CD4-positive, alpha-beta T cell treated with Interleukin-17A for 1 hour (primary cell): ENCODE measurements at places on chromosomes 2 and 18.
A peak's percentile ranks its signal among the peaks of the same experiment; 100 is the strongest.

DNA sequence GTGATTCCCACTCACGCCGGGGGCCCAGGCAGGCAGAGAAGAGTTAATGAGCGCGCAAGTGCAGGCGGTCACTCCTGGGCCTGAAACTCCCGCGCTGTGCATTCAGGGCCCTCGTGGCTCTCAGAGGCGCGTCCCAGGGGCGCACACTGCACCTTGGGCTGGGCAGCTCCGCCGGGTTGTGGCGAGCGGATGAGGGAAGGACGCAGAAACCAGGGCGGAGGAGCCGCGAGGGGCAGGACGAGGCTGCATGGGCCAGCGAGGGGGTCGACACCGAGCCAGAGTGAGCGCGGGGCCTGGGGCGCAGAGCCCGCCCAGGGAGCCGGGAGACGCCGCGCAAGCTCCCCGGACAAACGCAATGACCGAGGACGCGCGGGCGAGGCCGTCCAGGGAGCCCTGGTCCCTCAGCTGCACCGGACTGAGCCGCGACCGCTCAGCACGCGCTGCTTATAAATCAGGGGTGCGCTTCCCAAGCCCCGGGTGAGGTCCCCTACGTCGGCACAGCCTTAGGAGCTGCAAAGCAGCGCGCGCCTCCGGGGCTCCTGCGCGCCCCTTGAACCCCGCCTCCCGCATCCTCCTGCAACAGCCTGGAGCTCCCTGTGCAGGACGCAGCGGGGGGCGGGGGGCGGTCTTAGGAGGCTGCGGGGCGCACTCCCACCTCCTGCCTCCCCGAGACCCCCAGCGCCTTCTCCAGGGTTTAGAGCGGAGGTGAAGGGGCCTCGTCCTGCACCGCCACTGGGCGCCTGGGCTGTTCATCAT is 180.2 kb upstream of the ALKAL2 start:
- DNase-seq, result no peak

- no peak for DNase-seq
These were observed 83.2 kb downstream of the THNSL2 start for GRCh38 chr2:88253375-88253774.

DNA sequence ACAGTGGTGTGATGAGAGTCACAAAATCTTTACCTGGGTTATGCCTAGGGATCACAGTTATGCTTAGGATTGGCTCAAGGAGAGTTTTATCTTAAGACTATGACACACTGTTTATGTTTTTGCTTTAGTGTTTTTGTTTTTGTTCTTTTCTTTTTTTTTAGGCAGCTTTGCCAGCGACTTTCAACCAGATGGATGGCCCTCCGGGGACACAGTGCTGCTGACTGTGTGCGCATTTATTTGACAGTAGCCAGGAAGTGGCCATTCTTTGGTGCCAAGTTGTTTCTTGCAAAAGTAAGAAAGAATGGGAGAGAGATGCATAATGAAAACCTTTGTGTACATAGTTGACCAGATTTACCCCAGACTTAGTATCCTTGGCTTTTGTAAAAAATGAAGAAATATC is 15.1 kb upstream of the DYNC2LI1 start:
- DNase-seq, result no peak

DNA sequence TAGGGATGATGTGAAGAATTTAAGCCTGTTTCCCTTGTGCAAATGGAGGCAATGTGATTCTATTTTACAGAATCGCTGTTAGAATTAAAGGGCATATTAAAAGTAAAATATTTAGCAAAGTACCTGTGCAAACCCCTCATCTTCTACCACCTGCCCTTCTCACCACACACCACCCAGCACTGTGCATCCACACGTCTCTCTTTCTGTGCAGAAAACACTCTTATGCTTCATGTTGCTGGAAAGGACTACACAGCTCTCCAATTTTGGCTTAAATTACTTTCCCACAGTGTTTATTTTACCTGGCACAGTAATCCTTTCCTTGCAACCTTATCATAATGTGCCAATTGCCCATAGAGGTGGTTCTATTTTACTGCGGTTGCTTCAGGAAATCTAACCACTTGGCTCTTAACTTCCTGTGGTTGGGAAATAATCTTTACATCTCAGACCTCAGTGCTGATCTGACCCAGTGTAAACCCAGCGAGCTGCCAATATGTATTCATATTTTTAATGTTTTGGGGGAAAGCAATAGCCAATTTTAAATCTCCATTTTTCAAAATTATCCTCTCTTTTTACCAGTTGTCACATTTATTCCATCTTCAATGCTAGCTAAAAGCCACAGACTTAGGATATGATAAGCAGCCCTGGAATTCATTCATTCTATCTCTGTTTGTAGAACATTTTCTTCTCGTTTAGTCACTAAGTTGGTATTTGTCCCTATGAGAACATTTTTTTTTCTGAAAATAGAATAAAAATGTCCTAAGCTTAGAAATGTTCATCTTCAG is 250.9 kb downstream of the DSEL start:
- peak; percentile 37 for DNase-seq

GRCh38 chr2:126970583-126970982 is 71.9 kb downstream of the TEX51 start:
- DNase-seq, result no peak

GRCh38 chr2:57549642-57550102 is 496.9 kb upstream of the VRK2 start:
- DNase-seq, result no peak

DNA sequence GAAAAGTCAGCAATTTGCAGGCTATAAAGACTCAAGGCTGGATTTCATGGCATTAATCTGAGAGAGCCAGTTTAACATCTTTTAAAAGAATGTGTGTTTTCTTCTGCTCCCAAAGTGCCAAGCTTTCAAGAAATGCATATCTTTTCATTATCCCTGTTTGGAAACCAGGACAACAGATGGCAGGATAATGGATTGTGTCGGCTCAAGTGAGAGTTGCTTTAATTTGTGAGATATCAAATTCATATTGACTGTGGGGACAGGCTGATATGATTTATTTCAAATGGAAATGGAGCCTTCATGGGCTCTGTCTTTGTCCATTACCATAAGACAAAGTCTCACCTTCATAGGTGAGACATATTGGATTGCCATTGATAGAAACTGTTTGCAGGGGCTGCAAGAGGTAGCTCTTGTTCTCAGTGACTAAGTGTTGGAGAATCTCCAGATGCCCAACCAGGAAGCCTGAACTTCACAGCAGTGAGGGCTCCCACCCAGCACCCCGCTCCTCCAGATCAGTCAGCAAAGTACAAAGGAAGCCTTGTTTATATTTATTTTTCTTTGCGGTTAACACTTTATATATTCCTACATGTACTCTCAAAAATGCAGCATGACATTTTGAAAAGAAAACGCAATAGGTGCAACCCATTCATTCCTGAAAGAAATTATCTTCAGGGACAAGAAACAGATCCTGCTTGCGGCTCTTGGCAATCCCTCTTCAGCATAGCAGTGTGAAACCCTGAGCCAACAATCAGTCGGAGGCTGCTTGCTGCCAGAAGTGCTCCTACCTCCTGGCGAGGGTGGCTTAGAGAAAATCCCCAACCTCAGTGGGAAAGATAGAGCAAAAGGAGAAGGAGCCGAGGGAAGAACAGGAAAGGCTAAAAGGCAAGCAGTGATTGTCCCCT is 65.8 kb upstream of the ATL2 start:
- no peak for DNase-seq

DNA sequence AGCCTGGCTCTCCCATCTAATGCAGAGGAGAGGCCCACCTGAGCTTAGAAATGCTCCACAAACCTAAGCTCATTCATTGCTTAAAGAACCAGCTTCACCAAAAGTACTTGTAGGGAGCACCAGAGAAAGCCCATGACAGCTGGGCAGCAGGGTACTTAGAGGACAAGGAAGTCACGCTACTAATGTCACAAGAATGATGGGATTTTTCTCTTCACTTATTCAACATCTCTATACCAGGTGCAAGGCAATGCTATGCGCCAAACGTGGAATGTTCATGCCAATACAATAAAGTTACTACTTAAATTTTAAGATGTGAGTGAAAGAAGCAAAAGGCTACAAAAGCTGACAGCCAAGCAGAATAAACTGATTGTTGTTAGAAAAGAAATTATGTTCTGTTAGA is 36.0 kb downstream of the LONRF2 start:
- DNase-seq, result no peak

DNA sequence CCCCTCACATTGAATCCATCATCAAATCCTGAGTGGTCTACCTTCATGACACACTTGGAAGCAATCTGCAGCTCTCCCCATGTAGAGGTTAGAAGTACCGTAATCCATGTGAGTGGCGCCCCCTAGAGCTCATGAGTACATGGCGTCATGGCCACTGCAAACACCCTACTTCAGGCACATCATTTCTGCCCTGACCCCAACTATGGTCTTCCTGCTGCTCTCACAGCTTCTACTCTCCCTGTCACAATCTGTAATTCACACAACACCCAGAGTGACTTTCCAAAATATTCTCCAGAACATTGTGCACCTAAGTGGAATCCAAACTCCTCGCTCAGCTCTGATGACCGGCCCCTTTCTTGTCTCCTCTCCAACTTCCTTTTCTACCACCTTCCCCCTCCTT is 141.9 kb downstream of the ANKRD44 start:
- DNase-seq, result peak; percentile 66

DNA sequence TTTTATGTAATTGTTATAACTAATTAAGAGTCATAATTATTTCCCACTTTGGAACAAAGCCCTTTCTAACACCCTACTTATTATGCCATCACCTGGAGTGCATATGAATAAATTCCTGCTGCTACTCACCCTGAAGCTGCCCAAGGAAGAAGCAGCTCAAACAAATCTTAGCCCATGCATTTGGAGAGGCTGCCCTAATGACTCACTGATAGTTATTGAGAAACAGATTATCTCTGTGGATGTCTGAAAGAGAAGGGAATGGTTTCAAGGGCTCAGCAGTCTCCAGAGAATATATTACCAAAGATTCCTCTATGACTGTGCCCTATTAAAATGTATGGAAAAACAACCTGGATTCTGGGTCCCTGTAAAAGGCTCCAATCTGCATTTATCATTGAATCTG is 81.0 kb downstream of the GPR39 start:
- no peak for DNase-seq

DNA sequence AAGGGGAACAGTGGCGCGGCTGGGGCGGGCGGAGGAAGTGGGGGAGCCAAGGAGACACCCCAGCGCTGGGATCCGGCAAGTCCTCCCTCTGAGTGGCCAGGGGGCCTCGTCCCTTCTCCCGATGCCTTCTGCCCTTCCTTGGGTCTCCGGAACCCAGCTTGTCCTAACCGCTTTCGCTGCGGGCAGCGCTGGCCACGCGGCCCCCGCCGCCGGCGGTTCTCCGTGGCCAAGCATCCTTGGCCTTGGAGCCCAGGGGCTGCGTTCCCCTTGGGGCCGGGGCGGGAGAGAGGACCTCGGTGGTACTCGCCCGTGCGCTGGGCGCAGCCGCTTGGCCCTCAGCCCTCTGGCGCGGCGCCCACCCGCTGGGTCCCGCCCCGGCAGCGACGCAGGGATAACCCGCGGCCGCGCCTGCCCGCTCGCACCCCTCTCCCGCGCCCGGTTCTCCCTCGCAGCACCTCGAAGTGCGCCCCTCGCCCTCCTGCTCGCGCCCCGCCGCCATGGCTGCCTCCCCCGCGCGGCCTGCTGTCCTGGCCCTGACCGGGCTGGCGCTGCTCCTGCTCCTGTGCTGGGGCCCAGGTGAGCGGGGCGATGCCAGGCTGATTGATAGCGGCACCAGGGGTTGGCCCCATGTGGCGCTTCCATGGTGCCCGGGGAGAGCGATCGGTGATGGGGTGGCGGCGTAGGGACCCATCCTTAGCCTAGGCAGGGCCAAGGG is 128.7 kb downstream of the UXS1 start:
- no peak for DNase-seq

DNA sequence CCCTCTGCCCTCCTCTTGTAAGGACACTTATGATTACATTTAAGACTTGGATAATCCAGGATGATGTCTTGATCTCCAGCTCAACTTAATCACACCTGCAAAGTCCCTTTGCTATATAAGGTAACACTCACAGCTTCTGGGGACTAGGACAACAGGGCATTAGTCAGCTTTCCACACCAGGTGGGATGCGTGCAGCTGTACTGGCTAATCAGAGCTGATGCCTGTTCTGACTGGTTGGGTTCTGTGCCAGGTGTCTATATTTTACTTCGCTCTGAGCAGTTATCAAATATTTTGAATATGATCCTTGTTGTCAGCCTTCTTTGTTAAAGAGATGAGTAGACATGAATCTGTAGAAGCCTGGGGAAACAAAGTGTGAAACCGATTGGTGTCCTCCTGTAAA is 115.5 kb upstream of the ATP8B1 start:
- no peak for DNase-seq

GRCh38 chr2:46264447-46264846 is 32.8 kb upstream of the EPAS1 start:
- no peak for DNase-seq

GRCh38 chr18:76459687-76460350 is 35.2 kb downstream of the ZNF516 start:
- no peak for DNase-seq

GRCh38 chr2:145416640-145417039 is 896.7 kb upstream of the ZEB2 start:
- no peak for DNase-seq

- DNase-seq, result no peak
These were observed 94.2 kb downstream of the POLR1A start for GRCh38 chr2:86011449-86011941.

GRCh38 chr2:111168528-111169239 is 48.0 kb downstream of the BCL2L11 start:
- no peak for DNase-seq

DNA sequence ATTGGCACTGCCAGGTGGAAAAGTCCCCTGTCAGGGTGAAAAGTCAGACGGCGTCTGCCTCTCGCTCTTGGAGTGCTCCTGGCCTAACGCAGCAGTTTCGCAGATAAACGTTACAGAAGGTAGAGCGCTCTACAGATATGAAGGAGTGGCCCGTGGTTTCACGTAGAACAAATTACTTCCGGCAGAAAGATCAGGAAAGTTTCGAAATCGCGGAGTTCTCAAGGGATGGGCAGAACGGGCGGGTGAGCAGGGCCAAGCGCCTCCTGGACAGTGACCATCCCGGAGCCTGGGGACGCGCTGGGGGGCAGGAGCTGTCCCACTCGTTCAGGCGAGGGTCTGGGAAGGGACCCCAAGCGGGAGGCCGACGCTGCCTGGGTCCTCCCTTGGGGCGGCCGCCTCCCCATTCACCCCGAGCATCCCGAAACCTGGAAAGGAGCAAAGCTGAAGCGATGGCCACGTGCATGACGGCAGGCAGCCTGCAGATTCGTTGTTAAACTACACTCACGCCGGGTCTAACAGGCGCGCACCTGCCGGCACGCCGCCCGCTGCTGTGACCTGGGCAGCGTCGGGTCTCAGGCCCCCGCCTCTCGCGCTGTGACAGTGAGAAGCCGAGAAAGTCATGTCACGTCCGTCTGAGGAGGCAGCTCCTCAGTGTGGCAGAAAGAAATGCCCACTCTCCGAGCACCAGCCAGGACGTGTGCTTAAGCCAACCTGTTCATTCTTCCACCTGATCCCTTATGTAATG is 122.9 kb upstream of the SALL3 start:
- DNase-seq, result no peak

- no peak for DNase-seq
These were observed 199.7 kb downstream of the TNS1 start for GRCh38 chr2:217802876-217803652.

DNA sequence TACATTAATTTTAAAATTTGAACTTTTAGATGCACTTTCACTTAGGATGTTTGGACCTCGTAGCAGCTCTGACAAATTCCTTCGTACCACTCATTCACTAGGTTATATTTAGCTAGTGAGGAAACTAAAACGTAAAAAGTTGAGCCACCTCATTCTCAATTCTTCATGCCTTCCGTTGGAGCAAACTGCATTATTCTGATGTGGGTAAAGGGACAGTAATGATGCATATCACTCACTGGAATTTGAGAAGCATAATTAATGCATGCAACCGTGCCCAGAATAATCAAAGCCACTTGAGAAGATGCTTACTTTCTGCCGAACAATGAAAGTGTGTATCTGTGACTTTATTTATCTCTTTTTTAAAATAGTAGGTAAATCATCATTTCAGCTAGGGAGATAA is 2.2 kb downstream of the CNOT9 start:
- DNase-seq, result peak; percentile 14
